AG20443 (cell line): ENCODE measurements at places on chromosomes 7 and 10.

DNA sequence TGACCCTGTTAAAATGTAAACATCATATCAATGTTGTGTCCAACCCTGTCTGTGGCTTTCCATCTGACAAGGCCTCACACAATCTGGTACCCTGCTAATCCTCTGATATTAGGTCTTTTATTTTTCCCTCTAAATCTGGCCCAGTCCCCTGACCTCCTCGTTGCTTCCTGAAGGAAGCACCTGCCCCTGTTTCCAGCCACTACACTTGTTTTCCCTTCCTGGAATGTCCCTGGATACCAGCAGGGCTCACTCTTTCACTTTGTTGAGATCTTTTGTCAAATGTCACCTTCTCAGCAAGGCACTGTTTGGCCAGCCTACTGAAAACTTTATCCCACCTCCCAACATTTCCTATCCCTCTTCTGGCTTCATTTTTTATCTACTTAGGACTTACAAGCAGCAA lies 2.1 kb downstream of the SAMD9L start:
- DNase-seq: no peak

DNA sequence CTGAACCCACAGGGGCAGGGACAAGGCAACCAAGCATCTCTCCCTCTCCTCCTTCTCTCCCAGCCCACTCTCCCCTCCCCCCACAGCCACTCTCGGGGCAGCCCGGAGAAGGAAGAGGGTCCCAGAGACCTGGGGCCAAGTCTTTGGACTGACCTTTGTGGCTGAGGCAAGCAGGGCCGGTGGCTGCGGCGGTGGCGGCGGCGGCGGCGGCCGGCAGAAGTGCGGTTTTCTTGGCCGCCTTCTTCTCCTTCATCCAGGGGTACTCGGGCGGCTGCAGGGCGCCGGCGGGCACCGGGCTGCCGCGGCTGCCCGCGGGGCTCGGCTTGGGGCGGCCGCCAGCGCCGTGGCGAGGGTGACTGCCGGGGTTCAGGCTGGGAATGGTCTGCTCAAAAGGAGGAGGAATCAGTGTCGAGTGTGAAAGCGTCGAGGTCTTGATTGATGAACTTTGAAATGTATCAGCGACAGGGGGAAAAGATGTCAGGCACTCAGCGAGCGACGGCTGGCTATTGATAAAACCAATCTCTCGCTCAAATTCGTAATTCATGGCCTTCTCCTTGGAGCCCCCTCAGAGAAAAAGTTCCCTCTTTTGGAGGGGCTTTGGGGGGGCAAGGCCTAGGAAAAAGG lies 414 bp downstream of the HOXA2 start:
- no peak for DNase-seq

DNA sequence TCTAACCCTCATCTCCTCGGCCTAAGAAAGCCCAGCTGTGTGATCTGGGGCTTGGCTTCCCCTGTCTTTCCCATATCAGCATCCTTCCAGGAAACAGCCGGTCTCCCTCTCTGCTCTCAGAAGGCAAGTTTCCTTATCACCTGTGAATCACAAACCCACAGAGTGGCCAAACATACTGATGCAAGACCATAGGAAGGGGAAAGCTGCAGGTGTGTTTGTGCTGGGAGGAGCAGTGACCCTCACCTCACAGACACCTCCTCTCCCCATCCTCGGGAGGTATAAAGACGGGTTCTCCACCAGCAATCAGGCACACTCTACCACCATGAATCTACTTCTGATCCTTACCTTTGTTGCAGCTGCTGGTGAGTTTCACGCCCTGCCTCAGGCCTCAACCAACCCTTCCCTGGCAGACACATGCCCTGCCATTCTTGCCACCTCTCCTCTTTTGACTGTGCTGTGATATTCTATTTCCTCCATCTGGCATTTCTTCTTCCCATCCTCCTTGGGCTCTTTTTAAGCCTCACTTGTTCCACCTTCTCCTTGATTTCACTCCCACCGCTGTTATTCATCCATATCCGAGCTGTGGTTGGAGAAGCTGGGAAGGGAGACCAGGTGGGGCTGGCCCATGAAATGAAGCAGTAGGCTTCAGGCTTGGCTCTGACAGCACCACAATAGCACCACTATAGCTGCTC lies at the start of gene PRSS2:
PRSS2 (plus strand) TSS at position 310 of the 692 bp plus-strand sequence; CDS start at position 323, 13 bp downstream.
- no peak for DNase-seq

DNA sequence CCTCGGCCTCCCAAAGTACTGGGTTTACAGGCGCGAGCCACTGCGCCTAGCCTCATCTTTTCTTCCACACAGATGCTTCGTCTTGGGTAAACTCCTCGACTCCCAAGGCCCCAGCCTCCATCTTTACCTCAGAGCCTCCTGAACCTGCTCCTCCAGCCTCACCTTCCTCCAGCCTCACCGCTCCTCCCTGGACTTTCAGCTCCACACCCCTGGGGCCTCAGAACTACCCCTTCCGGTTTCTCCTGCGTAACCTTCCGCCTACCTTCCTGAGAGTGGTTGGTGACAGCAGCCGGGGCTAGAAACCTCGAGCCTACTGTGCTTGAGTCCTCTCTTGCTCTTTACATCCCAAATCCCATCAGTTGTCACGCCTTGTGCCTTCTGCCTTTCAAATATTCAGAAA lies 45.8 kb downstream of the FKBP6 start:
- DNase-seq: no peak

DNA sequence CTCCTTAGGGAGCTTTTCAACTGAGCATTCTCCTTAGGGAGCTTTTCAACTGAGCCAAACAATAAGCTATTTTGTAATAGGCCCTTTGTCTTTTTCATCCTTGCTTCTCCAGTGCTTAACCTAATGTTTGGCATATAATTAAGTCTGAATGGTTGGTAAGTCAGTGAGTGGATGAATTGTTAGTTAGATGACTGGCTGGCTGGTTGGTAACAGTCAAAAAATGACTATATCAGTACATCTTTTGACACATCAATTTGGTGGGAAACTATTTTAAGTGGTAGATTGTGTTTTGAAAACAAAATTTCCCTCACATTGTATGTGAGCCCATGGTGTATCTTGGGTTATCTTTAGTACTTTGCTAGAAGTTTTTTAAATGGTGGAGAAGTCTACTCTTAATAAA lies 16.4 kb downstream of the ING3 start:
- no peak for DNase-seq

GRCh38 chr10:105239311-105240219 lies 598.5 kb downstream of the SORCS3 start:
- DNase-seq: no peak

DNA sequence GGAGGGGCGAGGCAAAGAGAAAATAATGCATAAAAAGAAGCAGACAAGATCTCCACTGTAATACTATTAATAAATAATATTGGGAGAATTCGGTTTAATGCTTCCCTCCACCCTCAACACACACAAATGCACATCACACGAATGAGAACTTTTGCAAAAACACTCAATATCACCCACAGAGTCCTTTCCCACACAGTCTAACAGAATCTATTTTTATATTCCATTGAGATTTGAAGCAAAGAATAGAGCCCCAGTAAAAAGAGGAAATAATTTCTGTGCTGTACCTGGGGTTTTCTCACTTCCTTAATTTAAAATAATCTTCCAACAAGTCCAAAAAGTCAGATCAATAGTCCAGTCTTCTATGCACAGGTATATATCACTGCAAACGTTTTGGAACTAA lies 17.0 kb downstream of the PIK3AP1 start:
- DNase-seq: no peak

GRCh38 chr10:28434063-28434462 lies 98.9 kb upstream of the WAC start:
- no peak for DNase-seq

GRCh38 chr10:110474017-110474416 lies 23.7 kb upstream of the DUSP5 start:
- no peak for DNase-seq

GRCh38 chr7:39428221-39428620 lies 138.0 kb upstream of the YAE1 start:
- peak; percentile 85 for DNase-seq

GRCh38 chr7:22005151-22005550 lies 59.5 kb upstream of the CDCA7L start:
- DNase-seq: no peak

DNA sequence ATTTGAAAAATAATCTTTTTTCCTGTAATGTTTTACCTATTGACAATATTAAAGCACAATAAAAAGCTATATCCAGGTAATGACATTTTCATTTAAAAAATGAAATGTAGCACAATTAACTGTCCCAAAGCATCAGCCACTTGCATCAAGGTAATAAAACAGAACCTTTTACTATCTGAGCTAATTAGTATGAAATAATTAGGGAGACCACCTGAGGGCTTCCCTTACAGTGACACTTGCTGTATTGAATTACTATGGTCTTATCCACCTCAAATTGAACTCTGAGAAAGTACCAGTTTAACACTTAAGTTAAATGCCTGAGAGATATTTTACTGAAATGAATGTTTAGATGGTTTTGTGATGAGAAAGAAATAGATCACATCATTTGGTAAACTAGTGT lies 119.4 kb upstream of the DKK1 start:
- no peak for DNase-seq

DNA sequence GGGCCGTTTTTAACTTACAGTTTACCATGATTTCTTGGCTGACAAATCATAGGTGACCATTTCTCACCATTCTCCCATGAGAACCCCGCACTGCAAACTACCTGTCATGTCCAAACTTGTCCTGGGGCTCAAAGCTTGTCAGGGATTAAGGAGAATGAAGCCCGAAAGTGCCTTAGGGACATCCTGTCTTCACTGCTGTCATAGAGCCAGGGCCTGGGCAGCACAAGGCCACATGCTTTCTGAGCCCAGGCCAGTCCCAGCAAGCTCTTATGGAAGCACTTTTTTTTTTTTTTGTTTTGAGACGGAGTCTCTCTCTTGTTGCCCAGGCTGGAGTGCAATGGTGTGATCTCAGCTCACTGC lies 33.9 kb downstream of the CCM2 start:
- DNase-seq: peak; percentile 42
